ENCODE measurements at places on chromosomes 3 and 15.
A peak's percentile ranks its signal among the peaks of the same experiment; 100 is the strongest.

GRCh38 chr3:129101370-129102138 lies 20.1 kb downstream of the RAB43 start:
- DNase-seq, result no peak

- peak; percentile 65 for DNase-seq
Measured at GRCh38 chr15:78422571-78423340, 15.3 kb upstream of the IREB2 start.

- DNase-seq, result no peak
Measured at GRCh38 chr3:13235897-13236296, 162.7 kb upstream of the IQSEC1 start.

- DNase-seq, result no peak
Measured at GRCh38 chr3:155657161-155657560, 87.7 kb downstream of the PLCH1 start.

DNA sequence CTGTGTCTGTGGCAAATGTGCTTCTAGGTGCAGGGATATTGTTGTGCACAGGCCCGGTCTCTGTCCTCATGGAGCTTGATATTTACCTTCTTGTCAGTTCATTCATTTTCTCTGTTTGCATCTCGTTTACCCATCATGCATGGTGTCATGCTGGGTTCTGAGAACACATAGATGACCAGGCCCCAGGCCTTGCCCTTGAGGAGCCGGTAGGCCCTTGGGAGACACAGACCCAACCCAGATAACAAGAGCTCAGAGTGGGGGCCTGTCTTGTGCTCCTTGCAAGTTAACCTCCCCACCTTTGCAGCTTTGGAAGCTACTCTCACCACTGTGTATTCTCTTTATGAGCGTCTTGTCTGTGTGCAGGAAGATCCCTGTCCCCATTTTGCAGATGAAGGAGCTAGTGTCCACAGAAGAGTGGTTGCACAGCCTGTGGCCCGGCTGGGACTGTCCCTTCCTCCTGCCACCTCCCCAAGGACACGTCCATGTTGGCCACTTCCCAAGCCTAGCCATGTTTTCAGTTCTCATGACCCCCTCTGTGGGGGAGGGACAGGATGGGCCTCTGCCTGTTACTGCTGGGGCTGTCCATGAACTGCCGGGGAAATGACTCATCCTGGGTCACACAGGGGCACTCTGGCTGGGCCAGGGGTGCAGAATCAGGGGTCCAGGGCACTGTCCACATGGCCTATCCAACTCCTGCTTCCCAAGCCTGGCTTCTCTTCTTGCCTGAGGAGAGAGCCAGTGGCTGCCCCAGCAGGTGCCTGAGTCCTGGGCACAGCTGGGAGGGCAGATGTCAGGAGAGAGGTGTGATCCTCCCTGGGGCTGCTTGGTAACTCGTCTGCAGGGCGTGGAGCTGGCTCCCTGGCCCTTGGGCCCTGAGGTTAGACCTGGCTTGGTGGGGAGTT lies 3.4 kb downstream of the SNX33 start:
- DNase-seq, result peak; percentile 34

DNA sequence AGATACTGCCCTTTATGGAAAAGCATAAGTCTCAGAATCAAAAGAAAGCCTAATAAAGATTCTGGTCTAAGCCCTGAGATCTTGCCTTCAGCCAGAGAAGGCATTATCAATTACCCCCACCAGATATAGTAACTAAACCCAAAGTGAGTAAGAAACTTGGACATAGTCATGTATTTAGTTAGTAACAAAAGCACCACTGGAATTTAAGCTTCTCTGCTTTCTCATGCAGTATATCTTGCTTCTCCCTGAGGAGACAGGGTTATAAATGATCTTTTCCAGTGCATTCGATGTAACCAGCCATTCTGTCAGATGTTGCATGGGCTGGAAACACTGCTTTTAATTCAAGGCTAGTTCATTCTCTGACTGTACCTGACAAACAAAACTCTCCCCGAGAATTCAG lies 946.7 kb downstream of the NAALADL2 start:
- no peak for DNase-seq

DNA sequence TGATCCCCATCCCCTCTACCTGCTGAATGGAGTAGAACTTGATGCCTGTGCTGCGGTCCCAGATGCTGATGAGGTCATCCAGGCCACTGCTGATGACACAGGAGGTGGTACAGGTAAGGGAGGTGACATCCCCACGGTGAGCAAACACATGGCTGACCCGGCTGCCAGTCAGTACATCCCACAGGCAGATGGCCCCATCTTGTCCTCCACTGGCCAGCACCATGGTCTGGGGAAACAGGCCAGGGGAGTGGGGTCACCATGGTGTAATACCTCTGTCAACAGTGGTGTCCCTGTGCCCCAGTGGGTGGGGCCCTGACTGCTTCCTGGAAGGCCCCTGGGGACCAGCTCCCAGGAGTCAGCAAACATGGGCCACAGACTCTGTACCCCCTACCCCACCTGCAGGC lies 33.3 kb downstream of the PTPN23 start:
- DNase-seq, result no peak

GRCh38 chr3:172065527-172065926 lies 26.1 kb downstream of the FNDC3B start:
- DNase-seq, result no peak

Data from MV-4-11 (cell line).